ENCODE measurements at places on chromosomes 3 and 15.

- DNase-seq: no peak
These were observed 16.3 kb downstream of the SNAPC5 start for GRCh38 chr15:66481107-66481856.

- DNase-seq: no peak
These were observed 12.9 kb downstream of the DZIP3 start for GRCh38 chr3:108602249-108602934.

GRCh38 chr3:156507285-156507684 is 47.6 kb downstream of the SSR3 start:
- DNase-seq: no peak

GRCh38 chr3:129162729-129163579 is 2.1 kb upstream of the ISY1 start:
- DNase-seq: peak; percentile 11

DNA sequence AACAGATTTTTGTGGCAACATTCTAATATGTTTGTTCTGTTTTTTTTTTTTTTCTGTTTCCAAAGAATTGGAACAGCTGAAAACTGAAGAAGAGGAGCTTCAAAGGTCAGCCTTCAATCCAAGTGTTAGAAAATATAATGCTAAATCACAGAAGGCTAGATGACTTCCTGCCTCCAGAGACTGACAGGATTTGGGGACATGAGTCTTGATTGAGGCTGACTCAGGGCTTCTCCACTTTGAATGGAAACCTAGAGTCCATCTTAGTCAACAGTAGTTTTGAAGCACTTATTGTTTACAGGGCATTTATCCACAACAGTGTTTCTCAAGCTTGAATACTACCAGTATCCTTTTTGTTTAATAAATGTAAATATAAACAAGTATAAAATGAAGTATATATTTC is 44.5 kb upstream of the RAD51 start:
- DNase-seq: no peak

DNA sequence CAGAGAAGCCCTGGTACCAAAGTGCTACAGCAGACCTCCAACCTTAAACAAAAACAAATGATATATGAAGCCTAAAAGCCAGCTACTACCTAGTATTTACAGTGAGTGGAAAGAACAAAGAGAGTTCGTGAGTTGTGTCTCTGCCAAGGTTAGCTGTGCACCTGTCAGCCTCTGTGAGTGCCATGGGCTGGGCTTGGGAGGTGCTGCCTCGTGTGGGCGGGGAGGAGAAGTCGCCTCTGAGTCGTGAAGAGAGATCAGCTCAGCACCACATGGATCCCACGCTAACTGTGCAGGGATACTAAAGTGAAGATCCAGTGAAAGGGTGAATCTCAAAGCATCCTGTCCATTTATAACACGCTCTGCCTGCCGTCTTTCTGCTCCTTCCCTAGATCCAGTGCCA is 101.9 kb downstream of the CHDH start:
- DNase-seq: no peak

- DNase-seq: peak; percentile 63
These were observed 24.8 kb upstream of the TRIM59 start for GRCh38 chr3:160474416-160474838.

DNA sequence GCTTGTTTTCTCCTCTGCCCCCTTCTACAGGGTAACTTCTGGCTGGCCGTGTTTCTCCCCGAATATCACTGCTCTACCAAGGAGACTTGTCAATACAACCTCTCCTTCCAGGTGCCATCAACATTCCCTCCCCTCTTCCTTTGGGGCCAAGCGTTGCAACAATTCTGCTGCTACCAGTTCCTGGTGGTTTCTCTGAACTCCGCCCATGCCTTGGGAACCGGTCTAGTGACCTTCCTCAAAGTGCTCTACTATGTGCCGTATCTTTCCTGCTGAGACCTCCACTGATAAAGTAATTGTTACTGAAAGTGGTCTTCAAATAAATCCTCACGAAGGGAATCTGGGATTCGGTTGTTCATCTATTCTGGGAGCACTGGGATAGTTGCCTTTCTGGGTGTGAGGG is 26.2 kb downstream of the PCSK6 start:
- DNase-seq: no peak

GRCh38 chr15:94237903-94238302 is 6.5 kb downstream of the MCTP2 start:
- no peak for DNase-seq

GRCh38 chr15:48479751-48480150 is 148.5 kb downstream of the DUT start:
- no peak for DNase-seq

GRCh38 chr3:152331018-152331541 is 62.4 kb downstream of the MBNL1 start:
- peak; percentile 71 for DNase-seq

DNA sequence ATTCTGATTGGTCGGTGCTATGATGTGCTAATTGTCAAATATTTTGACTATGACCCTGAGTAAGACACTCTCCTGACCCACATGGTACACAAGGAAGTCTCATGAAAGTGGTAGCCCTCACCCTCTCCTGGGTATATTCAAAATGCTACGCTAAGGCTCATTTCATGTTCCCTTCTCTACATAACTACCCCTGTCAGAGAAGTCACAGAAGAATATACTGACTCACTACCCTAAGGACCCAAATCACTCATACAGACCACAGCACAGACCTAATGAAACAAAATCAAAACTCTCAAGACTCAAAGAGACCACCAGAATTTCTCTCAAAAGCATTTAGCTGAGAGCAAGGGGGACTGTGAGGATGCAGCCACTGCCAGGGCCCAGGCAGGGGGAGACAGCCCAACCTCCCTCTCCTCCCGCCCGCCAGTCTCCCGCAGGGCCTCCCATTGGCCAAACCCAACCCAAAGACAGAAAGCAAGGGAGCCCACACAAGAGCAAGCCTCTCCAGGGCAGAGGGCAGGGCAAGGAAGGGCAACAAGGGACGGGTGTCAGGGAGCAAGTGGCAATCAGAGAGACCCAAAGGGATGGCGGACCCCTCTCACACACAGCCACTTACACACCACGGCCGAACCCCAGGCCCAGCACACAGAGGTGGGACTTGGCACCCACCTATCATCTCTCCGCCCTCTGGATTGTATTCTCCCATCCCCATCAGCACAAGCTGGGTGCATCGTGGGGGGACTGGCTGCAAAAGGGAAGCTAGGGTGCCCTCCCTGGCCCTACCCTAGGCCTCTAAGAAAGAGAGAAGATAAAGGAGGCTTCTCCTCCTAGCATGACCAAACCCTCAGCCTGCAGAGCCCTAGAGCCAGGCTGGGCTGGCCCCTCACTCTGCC is 41.6 kb downstream of the MEGF11 start:
- no peak for DNase-seq

DNA sequence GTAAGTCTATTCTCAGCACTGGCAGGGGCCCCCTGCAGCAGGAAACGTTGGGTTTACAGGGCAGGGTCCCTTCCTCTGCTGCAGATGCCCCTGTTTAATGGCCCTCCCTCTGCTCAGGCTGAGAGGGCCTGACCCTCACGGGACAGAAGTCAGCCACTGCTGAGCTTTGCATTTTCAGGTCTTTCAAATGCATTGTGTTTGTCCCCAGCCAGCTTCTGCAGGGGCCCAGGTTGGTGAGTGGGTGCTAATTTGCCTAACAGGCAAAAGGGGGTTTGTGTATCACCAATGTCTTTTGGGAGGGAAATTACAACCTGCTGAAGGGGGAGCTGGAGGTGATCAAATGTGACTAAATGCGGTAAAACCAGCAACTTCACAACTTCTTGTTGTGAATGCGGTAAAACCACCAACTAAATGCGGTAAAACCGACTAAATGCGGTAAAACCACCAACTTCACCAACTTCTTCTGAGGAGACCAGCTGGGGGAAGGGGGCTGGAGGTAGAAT is 44.8 kb upstream of the UBE2E1 start:
- DNase-seq: no peak

- peak; percentile 93 for DNase-seq
These were observed 6.8 kb upstream of the LDHAL6B start for GRCh38 chr15:59199626-59200465.

GRCh38 chr3:177199206-177199760 is 2.0 kb upstream of the TBL1XR1 start:
- DNase-seq: no peak

DNA sequence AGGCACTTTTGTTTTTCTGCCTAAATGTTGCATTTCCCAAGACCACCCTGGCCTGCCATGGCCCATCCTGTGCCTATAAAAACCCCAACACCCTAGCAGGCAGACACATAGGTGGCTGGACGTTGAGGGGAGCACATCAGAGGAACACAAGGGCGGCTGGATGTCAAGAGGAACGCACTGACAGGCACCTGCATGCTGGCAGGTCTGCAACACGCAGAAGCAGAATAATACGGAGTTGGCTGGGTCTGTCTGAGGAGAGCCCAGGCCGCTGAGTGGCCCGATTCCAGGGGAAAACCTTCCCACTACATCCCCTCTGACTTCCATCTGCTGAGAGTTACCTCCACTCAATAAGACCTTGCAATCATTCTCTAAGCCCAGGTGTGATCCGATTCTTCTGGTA is 765.6 kb downstream of the PLOD2 start:
- DNase-seq: no peak

DNA sequence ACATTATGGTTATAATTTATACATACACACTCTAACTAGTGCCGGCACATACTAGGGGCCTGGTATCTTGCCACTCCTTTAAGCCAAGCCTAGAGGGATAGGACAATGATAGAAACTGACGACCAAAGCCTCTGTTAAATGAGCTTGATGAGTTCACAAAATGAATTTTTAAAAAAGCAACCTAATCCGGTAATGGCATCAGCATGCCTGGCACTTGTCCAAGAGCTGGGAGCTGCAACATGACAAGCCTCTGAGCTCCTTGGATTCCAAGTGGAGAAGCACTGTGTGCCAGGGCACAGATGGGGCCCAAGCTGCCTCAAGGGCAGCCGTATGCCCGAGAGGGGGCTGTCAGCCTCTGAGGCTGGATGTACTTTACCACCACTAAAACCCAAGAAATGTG is 9.7 kb downstream of the ETV5 start:
- DNase-seq: peak; percentile 55

- peak; percentile 97 for DNase-seq
These were observed 33.6 kb downstream of the TMEM212 start for GRCh38 chr3:171876680-171877147.
